Activated CD4-positive, alpha-beta memory T cell treated with anti-CD3 and anti-CD28 coated beads, Interleukin-2, amount 10 ng/mL, durations not matched to agents 7 days and 5 days (primary cell): ENCODE measurements at places on chromosomes 7 and 10.

DNA sequence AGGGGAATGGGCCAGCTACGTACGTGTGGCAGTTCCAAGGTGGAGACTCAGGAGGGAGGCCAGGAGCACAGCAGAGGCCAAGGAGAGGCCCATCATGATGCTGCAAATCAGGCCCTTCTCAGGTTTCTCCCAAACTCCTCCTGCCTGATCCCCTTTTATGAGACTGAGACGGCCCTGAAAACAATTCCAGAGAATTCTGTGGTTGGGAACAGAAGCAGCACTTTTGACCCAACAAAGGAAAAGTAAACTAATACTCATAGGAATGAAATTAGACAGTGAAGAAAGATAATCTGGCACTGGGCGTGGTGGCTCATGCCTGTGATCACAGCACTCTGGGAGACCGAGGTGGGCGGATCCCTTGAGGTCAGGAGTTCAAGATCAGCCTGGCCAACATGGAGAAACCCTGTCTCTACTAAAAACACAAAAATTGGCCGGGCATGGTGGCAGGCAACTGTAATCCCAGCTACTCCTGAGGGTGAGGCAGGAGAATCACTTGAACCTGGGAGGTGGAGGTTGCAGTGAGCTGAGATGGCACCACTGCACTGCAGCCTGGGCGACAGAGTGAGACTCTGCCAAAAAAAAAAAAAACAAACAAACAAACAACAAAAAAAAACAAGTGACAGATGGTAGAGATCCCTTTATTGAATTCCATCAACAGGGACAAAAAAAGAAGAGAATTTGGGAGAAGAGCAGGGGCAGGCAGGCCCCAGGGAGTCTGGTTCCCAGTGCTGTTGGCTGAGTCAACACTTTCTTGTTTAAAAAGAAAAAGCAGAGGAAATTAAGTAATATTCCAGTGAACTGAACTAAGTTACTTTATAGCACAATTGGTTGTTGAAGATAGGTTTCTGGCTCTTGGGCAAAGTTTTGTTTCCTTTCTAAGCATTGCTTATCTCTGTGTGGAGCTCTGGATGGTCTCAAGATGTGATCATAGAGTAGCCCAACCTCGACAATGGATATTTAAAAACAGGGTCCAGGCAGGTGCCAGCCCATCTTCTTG lies at the start of gene CCL26:
Gene CCL26, minus strand, starts transcription at position 131 of the 997 bp plus-strand sequence. Its CDS starts 35 bp downstream, at position 96.
- no peak for DNase-seq

GRCh38 chr7:43501870-43502269 lies 81.0 kb upstream of the STK17A start:
- DNase-seq, result no peak

DNA sequence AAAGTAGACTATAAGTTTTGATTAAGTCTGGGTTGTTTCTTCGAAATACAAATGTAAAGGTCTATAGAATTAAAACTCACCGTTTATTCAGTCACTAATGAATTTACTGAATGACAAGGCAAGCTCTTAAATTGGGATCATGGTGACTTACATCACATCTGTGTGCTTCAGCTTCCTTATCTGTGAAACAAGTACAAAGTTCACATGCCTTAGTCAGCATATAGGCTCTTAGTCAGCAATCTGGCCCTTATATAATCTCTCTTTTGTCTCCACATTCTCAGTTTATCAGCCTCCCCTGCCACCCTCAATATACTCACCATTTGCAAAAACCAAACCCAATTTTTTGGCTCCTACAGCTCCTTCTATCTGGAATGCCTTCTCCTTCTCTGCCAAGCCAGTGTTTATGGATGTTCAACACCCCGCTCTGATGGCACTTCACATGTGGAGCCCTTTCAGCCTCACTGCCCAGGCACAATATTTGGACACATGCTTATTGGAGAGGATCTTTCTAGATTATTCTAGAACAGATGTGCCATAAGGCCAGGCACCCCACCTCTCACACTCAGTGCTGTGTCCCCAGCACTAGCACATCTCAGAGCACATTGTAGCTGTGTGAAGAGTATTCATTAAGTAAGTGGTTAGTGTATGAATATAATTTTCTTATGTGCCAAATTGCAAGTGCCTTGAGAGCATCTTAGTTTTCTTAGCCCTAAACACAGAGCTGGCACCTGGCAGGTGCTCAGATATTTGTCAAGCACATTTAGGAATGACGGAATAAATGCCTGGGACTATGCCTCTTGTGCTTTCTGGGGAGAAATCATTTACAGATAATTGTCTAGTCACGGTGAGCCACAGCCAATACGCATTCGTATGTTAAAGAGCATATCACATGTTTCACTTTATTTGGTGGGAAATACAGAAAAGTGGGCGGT lies 9.8 kb upstream of the LAMB1 start:
- DNase-seq, result no peak

- no peak for DNase-seq
Measured at GRCh38 chr10:78813998-78814399, 254.8 kb upstream of the ZMIZ1 start.

DNA sequence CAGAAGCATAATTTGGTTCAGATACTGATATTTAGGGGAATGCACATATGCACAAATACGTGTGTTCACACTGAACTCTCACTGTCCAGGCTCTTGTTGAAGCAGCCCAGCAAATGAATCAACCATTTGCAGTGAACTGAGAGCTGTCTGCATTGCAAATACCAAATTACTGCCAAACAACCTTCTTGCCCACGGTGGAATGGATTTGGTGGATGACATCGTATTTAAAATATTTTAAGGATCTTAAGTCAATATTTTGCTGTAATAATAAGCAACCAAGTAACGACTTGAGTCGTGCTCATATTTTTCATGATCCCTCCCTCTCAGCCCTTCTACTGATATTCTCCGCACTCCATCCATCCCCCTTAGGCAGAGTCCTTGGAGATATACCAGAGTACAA lies 107.9 kb upstream of the FEZF1 start:
- no peak for DNase-seq

DNA sequence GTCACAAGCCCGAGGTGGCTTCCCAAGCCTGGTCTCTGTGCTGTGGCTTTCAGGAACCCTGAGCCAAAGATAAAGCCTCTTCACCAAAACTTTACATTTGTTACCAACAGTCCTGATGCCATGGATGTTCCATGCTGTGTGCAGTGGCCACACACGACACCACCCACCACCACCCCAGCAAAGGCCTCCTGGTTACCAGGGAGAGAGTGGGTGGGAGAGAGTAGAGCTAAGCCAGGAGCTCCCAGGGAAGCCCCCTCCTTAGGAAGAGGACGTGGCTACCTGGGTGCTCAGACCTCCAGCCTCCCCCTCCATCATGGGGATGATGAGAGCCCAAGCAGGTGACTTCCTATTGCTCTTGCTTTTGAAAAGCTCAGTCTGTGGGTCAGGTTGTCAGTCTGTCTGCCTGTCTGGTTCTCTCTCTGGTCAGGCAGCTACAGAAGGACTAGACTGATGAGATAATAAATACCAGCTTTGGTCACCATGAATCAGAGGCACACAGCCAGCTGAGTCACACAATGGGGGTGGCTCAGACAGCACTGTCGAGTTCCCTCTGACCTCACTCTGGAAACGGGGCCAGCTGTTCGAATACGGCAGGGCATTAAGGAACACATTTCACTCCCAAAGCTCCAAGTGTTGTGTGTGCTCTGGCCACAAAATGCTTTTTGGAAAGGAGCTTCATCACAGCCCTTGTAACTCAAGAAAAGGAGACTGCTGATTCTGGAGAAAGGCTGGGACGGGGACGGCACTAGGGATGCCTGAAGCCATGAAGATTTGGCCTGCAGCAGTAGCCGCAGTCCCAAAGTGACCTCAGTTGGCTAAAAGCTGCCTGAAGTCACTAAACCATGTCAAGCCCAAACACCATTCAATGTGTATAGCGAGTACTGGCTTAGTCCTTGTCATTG lies 166.0 kb downstream of the FANK1 start:
- no peak for DNase-seq

DNA sequence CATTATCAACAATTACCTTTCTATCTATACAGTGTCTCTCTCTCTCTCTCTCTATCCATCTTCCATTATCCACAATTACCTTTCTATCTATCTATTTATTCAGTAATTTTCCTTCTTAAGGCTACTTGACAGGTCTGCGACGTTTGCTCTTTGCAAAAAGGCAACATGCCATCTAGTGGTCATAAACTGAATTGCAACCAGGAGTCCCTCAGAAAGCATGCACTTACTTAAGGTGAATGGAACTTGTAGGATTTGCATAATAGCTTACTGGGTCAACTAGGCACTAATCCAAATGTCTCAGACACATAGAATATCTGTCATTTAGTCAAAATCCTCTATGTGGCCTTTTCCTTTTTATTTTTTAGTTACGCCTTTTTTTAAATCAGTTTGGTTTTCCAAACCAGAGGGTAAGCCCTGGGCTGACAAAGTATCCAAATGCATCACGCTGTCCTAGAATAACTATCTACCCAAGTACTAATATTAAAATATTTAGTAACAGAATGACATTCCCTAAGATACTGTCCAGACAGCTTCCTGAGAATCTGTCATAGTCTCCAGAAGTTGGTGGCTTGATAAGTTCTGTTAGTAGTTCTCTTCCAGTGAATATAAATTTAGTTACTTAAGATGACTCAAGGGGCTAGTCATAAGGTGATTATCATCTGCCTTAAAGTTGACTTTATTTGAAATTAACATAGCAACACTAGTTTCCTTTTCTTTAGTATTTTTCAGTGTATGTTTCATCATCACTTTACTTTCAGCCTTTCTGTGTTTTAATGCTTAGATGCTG lies 208.3 kb downstream of the PPP1R3A start:
- DNase-seq, result peak; percentile 22

DNA sequence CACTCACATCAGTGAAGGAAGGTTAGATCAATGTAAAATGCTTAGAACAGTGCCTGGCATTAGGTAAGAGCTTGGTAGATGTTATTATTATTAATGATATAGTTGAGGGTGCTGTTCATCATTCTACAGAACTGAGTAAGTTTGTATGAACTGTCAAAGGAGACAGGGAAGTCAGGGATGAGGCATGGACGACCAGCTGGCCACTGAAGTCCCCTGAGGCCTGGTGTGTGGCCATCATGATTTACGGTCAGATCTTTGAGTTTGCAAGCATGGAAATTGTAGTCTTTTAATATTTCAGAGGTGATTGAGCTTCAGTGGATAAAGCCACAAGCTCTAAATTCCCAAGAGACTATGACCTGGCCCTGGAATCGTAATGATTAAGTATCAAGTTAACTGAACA lies 6.9 kb downstream of the ARMC3 start:
- DNase-seq, result no peak

GRCh38 chr7:21099432-21099831 lies 312.7 kb upstream of the SP8 start:
- no peak for DNase-seq
